ENCODE measurements at places on chromosomes 12 and 14.

DNA sequence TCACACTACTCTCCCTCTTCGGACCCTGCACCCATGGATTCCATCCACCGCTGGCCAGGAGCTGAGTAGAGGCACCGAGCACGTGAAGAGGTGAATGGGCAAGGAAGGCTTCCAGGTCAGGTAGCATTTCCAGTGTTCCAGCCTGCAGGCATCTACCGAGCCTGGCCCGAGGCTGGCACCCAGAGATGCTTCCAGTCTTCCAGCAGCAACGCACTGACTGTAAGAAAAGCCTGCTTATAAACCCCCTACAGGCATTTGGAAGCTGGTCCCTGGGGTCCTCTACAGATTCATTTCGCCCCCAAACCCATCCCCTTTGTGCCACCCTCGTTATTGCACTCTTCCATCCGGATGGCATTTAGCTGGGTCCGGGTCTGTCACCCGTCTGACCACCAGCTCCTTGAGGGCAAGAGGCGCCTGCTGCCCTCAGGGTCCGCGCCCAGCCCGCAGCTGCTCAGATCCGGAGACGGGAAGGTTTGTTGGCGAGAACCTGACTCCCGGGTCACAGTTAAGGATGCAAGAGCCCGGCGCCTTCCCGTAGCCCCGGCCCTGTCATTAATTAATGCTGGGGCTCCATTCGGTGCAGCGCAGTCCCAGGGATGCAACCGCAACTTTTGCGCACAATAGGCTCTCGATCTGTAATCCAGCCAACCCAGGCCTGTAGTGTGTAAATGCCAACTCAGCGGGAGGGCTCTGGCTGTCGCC, 614 bp upstream of the MARK3 start:
- DNase-seq = peak; percentile 30

DNA sequence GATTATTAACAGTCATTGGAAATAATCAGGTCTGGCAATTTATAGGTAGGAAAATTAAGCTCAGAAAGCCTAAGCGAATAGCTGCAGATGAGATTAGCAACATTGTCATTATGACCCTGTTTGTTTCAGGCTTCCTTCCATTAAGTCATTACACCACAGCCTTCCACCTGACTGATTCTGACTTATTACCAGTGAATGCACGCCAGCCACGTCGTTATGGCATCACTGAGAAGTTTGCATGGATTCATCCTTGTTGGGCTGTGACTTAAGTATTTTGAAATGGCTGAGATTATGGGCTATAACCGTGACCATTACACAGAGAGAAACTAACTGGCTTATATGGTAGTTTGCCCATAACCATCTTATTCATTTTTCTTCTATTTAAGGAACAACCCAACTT, 18.6 kb downstream of the RASSF8 start:
- DNase-seq = no peak

GRCh38 chr14:95098984-95099599, 58.2 kb downstream of the DICER1 start:
- DNase-seq = peak; percentile 34

GRCh38 chr12:51432921-51433320, 8.3 kb downstream of the SLC4A8 start:
- no peak for DNase-seq

GRCh38 chr14:74241652-74242017, 2.4 kb downstream of the VSX2 start:
- no peak for DNase-seq

- peak; percentile 87 for DNase-seq
Observed at GRCh38 chr14:51780006-51780692, 80.3 kb upstream of the GNG2 start.

DNA sequence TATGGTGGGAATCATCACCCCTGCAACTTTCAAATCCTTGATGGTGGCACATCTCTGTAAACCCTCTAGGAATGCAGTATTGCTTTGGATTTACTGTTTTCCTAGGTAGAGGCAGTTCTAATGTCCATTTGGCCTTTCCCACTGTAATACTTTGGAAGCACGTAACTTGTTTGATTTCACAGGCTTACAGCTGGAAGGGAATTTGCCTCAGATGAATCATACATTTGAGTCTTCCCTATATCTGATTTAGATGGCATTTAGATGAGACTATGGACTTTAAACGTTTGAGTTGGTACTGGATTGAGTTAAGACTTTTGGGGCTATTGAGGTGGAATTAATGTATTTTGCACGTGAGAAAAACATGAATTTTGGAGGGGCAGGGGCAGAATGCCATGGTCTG, 35.9 kb downstream of the DAAM1 start:
- no peak for DNase-seq

DNA sequence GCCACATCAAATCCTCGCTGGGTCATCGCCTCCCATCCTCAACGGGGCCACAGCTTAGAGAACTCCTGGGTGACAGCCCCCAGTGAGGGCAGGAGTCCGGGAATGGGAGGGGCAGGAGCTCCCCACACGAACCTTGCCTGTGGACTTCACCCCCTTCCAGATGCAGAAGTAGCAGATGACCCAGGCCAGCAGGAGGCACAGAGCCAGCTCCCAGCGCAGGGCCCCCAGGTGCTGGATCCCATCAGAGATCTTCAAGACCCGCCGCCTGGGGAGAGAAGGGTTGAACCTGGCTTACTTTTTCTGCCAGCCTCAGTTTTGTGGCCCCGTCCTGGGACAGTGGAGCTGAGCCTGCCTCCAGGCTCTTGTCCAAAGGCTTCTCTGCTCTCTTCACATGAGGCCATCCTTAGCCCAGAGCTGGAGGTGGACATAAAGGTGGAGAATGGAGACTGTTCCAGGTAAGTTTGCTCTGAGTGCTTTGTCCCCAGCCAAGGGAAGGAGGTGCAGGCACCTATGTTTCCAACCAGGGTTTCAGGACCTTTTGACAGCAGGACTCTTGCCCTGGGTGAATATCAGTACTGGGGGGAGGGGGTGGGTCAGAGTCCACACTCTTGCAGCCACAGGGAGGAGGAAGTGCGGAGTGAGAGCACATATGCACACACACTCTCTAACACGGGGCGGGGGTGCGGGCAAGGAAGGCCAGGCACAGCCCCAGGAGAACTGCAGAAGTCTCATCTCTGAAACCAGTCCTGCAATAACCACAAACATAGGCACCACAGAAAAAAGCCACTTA, 23.3 kb upstream of the SLC6A12 start:
- DNase-seq = no peak

GRCh38 chr12:74449872-74450271, 87.8 kb upstream of the ATXN7L3B start:
- no peak for DNase-seq

- DNase-seq = no peak
Observed at GRCh38 chr14:59481871-59482540, 2.2 kb downstream of the L3HYPDH start.

DNA sequence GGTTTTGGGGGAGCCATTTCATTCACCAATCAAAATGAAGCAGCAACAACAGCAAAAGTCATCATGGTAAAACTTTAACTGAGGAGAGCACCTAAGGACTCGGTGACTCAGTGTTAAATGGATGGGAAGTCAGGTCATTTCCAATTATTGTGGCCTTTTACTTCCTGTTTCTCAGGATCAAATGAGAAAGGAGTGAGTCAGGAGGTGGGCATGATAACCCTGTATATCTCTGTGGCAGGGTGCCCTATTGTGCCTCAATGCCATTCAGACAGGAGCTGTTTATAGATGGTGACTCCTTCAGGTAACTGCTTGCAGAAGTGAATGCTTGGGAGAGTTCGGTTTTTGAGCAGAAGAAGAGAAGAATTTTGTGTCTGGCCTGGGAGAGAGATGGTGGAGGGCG, 135.5 kb upstream of the CPM start:
- DNase-seq = no peak

DNA sequence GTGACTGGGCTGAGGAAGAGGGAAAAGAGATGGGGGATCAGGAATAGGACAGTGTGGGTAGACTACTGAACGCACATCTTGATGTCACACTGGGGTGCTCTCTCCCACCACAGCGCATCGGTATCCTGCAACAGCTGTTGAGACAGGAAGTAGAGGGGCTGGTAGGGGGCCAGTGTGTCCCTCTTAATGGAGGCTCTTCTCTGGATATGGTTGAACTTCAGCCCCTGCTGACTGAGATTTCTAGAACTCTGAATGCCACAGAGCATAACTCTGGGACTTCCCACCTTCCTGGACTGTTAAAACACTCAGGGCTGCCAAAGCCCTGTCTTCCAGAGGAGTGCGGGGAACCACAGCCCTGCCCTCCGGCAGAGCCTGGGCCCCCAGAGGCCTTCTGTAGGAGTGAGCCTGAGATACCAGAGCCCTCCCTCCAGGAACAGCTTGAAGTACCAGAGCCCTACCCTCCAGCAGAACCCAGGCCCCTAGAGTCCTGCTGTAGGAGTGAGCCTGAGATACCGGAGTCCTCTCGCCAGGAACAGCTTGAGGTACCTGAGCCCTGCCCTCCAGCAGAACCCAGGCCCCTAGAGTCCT, 6.9 kb downstream of the C1QL4 start:
- DNase-seq = no peak

- no peak for DNase-seq
Observed at GRCh38 chr12:31817120-31817519, 88.3 kb upstream of the AMN1 start.

DNA sequence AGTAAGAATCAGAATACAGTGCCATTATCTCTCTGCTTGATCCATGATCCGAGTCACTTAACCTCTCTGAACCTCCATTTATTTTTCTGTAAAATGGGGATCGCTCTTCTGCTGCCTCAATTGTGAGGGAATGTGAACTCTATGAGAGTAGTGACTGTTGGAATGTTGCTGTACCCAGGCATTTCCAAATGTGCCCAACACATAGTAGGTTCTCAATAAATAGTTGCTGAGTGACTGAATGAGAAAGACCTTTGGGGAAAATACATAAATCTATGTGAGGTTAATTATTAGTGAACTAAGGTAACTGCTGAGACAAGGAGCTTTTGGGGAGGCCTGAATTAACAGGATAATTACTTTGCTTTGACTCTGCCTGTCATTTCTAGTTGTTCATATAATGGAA, 33.9 kb upstream of the NR1H4 start:
- DNase-seq = no peak

DNA sequence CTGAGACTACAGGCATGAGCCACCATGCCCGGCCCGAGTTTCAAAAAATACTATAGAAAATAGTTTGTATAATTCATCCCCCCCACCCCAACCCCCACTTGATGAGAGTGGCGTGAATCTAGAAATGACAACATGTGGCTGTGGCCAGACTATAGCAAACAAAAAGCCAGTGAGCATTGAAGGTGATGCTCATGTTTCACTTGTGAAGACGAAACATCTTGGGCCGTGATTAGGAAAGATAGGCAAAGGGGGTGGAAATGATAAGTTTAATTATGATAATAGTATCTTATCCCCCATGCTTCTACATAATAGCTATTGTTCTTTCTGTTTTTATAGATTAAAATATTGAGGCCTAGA, 8.5 kb downstream of the BORCS5 start:
- no peak for DNase-seq

DNA sequence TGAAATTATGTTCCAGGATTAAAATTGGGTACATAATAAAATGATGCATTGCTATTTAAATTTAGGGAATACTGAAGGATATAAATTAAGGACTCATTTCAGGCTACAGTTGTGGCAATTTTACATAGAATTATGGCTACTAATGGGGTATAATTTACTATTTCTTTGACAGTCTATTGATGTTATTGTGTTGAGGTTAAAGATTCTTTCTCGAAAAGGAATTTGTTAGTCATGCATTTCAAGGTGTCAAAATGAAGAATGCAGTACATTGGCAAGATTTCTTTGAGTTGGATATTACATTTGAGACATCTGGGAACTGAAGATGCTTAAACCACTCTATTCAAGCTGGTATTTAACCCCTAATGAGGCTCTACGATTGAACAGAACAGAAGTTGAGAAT, 28.3 kb downstream of the SLC5A8 start:
- no peak for DNase-seq

DNA sequence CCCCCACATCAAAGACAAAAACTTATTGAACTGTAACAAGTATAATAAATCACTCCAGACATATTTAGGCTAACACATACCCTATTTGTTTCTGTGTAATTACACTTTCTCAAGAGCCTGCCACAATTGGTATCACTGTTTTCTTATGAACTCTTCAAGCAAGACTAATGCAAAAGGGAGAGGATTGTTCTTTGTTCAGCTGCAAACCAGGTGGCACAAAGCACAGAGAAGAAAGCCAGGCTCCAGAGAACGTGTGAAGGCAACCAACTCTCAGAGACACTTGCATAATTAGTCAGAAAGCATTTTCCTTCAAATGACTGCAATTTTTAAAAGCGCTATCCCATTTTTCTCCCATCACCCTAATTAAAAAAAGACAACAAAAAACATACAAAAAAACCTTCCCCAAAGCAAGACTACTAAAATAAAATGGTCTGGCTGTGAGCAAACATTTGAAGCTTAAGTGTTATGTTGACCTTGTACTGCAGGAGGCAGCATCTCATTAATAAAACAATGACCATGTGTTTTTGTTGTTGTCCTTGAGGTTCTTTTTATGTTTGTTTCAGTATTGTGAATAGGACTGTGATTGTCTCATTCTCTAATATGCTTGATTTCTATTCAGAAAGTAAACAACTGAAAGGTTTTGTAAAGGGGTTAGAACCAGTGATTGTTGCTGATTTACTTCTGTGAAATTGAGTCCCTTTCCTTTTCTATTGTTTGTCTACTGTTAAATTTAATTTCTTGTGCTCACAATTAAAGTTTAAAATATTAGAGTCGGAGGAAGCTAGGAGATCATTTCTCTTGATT, 452.7 kb upstream of the PDE3A start:
- no peak for DNase-seq

- no peak for DNase-seq
Observed at GRCh38 chr12:52070185-52070925, 577 bp downstream of the ATG101 start.

DNA sequence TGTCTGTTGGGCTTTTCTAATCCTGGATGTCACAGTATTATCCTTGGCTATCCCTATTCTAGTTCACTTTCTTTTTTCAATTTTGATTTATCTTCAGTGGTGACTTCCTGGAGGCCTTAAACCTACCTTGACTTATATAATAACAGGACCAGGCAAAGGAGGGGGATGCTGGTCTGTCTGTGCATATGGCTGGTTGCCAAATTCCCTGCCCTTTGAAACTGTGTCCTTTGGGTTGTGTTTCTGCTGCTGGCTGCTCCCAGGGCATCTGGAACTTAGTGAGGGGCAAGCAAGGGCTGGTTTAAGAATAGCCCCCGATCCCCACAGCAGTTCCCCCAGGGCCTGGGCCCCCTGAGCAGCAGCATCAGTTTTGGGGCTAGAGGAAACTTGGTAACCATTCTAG, 96.0 kb upstream of the MAX start:
- no peak for DNase-seq

DNA sequence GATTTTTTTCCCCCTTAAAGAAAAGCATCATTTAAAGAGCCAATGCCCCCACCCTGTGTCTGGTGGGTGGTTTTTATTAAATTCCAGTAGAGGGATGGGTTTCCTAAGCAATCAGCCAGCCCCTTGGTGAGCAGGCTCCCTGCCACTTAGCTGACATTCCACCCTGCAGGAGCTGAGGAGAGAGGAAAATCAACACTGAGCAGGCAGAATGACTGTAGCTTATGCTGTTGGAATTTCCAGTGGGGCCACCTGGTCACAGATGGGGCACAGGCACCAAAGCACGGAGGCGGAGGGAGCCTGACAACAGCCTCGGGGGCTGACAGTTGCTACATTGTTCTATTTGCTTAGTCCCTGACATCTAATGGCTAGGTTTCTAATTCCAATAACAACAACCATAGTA, 127.7 kb downstream of the TMEM30B start:
- no peak for DNase-seq

GRCh38 chr14:59619061-59619460, 42.4 kb upstream of the CCDC175 start:
- no peak for DNase-seq

- DNase-seq = no peak
Observed at GRCh38 chr14:64501411-64502171, 2.0 kb downstream of the ZBTB25 start.

- DNase-seq = no peak
Observed at GRCh38 chr12:95179011-95179410, 38.3 kb downstream of the FGD6 start.
